ENCODE measurements at places on chromosomes 6 and 20. TPM values are rescaled to one million over a fixed set of nuclear protein-coding genes. Genes with fewer than 3 reads are reported as not detected.

The ZNF391 gene
- total RNA-seq = 0.64 TPM

The WFDC12 gene
- total RNA-seq = 0.96 TPM

The ABHD16B gene
- not detected for total RNA-seq

The FHL5 gene
- total RNA-seq = not detected

The FAM162B gene
- total RNA-seq = not detected

The MLN gene
- total RNA-seq = not detected

The KCNK16 gene
- not detected for total RNA-seq

The TRDN gene
- not detected for total RNA-seq

The MYBL2 gene
- 0.21 TPM for total RNA-seq

The LKAAEAR1 gene
- total RNA-seq = not detected

The ULBP2 gene
- 11.1 TPM for total RNA-seq

The TPD52L1 gene
- 121 TPM for total RNA-seq

The SALL4 gene
- 0.64 TPM for total RNA-seq

The PLN gene
- total RNA-seq = not detected

The DEF6 gene
- total RNA-seq = 42.8 TPM

The TSPO2 gene
- not detected for total RNA-seq

The TRIM40 gene
- total RNA-seq = not detected

The FAXC gene
- 3.6 TPM for total RNA-seq

The PLCG1 gene
- 27.3 TPM for total RNA-seq

The MAS1 gene
- total RNA-seq = under 0.01 TPM

The HS3ST5 gene
- not detected for total RNA-seq

The SLC12A5 gene
- not detected for total RNA-seq

The KHDC1L gene
- total RNA-seq = not detected

The LIN28B gene
- total RNA-seq = not detected

The OXT gene
- not detected for total RNA-seq

The CCN6 gene
- total RNA-seq = 0.72 TPM

The TINAG gene
- total RNA-seq = 2.9 TPM

All from tracheal epithelial cell (primary cell).